ENCODE measurements at places on chromosomes 1 and 21.

DNA sequence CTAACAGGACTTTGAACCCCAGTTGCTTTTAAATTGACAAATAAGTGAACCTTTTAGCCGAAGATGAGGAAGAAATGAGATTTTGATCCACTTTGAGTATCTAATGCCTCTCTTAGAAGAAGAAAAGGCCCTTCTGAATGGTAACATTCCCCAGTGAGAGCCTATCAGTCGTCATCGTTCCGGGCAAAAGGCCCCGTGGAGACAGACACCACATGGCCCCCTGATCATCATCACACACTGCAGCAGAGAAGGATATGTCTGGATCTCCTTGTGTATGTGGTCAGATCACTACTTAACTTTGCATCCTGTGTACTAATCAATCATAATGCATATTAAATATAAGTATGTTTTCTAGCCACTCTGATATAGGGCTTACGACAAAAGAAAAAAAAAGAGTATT lies 87.3 kb upstream of the SMYD2 start:
- DNase-seq: no peak

DNA sequence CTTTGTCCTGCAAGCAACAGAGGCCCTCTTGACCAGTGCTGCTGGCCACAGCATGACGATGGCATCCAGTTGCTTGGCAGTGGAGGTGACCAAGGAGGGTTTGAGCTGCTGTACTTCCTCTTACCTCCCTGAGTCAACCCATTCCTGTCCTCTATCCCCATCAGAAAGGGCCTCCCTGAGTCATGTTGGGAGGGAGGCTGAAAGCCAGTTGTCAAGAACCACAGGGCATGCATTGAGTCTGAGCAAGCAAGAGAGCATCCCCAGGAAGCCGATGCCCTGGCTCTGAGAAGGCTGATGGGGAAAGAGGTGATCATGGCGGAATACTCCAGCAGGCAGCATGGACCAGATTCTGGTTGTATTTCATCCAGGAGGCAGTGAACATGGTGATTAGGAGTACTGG lies 69.6 kb downstream of the LACTBL1 start:
- DNase-seq: no peak

DNA sequence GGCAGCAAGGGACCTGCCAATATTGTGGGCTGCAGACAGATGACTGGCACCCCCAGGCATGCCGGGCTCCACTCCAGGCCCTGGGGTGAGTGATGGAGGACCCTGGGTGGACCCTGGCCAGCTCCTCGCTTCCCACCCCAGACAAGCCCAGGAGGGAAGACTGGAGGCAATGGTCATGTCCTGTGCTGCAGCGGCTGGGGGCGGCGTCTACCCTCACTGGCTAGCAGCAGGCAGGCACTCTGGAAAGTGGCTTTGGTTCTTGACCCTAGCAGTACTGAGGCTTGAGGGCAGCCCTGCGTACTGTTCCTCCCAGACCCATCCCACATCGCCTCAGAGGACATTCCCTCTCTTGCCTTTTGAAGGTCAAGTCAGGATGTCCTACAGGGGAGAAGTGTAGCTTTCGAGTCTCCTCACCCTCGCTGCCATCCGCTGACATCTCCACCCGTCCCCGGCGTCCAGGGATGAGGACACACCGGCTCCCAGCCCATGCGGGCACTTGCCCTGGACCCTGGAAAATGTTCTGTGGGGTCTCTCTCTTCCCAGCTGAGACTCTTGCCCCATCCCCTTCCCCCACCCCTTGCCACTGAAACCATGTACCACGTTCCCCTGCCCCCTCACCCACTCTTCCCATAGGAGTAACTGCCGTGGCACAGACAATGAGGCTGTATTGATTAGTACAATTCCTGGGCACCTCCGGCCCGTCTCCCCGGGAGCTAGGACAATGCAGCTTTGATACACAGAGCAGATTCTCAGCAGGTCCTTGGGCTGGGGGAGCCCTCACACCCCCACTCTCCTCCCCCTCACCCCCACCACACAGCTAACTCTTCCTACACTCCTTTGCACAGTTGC lies 15.0 kb downstream of the SLC6A9 start:
- no peak for DNase-seq

DNA sequence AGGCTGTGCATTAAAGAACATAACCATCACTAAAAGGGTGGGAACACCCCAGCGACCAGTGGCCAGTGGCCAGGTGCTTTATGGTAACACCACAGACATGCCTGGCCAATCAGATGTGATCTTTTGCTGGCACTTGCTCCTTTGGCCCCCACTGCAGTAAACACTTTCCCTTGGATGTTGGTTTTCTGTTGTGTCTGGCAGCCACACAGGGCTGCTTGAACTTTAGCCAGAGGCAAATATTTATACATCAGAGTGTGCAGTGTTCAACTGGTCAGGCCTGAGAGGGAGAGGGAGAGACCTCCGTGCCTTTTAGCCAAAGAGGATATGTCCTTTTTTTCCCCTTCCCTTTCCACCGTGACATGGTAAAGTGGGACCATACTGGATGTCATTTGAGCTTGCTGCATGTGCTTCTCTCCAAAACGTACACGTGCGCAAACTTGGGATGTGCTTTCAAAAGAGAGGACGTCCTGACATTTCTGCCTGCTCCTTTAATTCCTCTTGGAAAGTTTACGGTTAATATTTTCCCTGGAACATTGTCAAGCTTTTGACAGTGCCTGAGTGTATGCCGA lies 101.2 kb downstream of the NFIA start:
- peak; percentile 26 for DNase-seq

- DNase-seq: no peak
Observed at GRCh38 chr1:64471218-64472039, 1.5 kb downstream of the CACHD1 start.

DNA sequence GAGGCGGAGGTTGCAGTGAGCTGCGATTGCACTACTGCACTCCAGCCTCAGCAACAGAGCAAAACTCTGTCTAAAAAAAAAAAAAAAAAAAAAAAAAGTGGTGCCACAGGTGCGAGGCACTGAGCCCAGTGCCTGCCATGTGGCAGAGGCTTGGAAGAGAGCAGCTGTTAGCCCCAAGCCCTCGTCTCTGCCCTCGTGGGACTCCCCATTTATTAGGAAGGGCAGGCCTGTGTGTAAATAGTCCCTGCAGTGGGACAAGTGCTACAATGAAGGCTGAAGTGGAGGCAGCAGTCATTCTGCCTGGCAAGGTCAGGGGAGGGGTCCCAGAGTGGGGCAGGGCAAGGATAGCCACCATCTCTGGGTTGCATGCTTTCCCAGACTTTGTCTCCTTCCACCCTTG lies 6.5 kb downstream of the RPS6KA1 start:
- peak; percentile 56 for DNase-seq

DNA sequence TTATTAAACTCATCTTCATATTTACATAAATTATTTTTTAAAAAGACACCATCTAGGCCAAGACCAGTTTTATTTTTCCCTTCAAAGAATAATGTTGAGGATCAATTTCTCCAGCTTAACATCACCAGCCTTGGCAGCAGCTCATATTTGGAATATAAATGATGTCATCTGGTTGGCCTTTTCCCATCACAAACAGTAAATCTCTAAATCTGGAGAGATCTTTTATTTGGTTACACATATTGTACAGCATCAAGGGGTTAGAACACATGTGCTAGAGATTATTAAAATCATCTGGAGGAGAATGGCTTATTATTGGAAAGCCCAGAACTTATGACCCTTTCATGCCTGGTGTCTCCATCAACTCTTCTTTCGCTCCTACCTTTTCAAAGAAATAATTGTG lies 508.8 kb downstream of the PLPP3 start:
- DNase-seq: no peak

DNA sequence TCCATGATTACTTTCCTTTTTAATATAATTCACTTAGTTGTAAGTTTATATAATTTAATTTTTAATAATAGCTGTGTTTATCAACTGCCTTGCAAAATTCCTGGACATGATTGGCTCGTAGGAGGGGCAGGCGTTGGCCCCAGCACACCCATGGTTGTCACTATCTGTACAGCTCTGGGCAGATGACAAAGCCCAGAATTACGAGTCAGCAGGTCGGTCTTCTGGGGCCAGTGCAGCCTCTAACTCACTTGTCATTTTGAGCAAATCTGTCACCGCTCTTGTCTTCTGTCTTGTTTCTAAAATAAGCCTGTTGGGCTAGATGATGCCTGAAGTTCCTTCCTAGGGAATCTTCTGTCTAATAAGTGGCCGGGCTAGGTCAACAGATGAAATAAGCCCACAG lies 21.4 kb upstream of the LRRC38 start:
- no peak for DNase-seq

DNA sequence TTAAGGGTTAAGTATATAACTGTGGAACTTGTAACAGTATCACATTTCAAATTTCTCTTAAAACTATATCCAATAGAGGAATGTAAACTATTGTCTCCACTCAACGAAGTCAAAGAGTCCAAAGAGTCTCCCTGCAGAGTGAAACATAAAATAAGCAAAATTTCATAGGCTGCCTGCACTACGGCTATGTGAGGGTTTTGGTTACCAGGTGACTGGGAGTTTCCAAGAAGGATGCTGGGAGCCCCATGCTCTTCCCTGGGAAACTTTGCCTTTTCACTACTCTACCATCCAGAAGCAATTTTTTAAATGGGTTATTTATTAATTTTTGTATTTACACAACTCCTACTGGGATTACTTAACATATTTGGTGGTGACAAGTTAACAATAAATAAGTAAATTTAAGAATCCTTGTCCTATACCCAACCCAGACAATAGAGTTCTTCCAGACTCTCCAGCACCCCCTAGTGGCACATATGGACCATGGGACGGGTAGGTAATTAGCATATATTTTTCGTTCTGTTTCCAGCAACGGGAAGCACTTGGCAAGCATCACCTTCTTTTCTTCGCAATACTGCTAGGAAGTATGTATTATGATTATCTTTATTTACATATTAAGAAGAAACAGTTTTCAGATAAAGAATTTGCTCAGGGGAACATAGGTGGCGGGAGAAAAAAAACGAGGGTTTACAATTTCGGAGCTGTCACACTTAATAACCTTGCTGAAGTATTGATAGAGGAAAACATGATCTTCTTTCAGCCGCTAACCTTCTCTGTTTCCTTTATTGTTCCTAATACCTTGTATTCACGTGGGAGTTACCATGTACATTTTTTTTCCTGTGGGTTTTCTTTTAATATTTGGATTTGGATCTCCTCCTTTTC lies 3.5 kb downstream of the FMO2 start:
- peak; percentile 70 for DNase-seq

DNA sequence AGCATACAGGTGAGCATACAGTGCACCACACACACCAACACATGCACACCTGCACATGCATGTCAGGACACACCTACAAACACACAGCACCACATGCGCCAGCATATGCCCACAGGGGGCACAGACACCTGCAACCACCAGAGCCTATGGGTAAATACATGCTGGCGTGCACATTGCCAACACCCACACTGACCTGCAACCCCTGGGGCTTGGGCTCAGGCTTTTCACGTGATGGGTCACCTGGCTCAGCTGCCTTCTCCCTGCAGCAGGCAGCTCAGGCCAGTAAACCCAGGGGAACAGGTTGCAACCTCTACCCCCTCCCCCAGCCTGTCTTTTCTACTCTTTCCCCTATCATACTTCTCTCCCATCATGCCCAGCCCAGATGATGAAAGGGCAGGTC lies 8.1 kb downstream of the CD247 start:
- DNase-seq: no peak
